ENCODE measurements at places on chromosomes 3 and 15. TPM values are rescaled to one million over a fixed set of nuclear protein-coding genes. Genes with fewer than 3 reads are reported as not detected.

AQP9 gene
- polyA plus RNA-seq, result 0.09 TPM

STAB1 gene
- polyA plus RNA-seq, result 40.7 TPM

FETUB gene
- 0.65 TPM for polyA plus RNA-seq

CNTN4 gene
- polyA plus RNA-seq, result 28.0 TPM

PATL2 gene
- 0.65 TPM for polyA plus RNA-seq

SCAANT1 gene
- polyA plus RNA-seq, result 0.61 TPM

PRICKLE2 gene
- 20.3 TPM for polyA plus RNA-seq

- DNase-seq, result no peak
These were observed 14.9 kb downstream of the PYGO1 start for GRCh38 chr15:55573224-55573623.

GRCh38 chr15:22988811-22989210, 8.6 kb upstream of the CYFIP1 start:
- DNase-seq, result no peak

DNA sequence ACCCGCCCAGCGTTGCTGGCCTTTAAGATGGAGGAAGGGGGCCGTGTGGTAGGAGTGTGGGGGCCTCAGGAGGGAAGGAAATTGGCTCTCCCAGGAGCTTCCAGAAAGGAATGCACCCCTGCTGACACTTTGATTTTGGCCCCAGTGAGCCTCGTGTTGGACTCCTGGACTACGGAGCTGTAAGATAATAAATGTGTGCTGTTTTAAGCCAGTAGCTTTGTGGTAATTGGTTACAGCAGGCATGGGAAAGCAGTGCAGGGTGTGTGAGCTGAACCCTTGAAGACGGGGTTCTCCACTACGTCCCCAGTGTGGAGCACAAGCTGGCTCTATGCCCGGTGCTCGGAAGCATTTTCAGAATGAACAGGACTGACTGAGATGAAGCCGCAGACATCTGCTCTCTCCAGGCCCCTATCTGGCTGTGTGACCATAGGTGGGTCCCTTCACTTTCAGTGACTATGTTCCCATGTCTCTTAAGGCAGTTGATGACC, 22.9 kb upstream of the CGNL1 start:
- no peak for DNase-seq

DNA sequence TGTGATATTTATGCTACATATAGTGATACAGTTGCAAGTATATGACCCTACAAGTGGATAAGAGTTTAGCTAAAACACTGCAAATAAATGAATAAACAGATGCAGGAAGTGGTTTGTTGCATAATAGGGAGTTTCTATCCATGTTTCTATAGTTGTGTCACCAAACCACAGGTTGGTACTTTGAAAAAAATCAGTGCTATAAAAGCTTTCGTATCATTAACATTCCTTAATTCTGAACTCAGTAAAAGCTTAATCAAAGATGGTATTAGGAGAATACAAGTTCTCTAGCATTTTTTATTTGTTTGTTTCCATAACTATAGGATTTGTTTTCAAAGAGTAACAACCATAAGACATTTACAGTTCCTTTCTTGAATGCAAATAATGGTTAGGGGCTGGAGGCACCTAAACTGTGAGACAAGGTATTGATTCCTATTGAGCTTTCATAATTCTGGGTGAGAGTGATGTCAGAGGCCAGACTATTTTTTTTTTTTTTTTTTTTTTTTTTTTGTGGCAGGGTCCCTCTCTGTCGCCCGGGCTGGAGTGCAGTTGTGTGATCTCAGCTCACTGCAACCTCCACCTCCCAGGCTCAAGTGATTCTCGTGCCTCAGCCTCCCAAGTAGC, 29.6 kb downstream of the CPOX start:
- no peak for DNase-seq

DNA sequence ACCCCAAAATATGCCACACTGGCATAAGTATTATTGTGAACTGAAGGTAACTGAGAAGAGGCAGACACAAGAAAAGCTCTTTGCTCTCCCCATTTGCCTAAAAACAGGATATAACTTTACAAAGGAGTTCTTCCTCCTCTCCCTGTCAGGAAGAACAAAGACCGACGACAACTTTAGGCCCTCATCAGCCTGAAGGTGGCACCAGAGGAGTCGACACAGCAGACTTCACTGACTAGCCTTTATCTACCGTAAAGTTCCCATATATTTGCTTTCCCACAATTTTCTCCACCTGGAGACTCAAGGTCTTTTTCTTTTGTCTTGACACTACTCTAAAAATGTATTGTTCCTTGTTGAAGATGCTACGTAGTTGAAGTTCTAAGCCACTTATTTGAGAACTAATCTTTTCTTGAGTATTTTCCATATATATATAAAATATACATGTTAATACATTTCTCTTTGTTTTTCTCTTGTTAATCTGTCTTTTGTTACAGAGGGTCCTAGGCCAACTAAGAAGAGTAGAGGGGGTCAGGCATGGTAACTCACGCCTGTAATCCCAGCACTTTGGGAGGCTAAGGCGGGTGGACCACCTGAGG, 16.2 kb upstream of the XIRP1 start:
- DNase-seq, result peak; percentile 52

DNA sequence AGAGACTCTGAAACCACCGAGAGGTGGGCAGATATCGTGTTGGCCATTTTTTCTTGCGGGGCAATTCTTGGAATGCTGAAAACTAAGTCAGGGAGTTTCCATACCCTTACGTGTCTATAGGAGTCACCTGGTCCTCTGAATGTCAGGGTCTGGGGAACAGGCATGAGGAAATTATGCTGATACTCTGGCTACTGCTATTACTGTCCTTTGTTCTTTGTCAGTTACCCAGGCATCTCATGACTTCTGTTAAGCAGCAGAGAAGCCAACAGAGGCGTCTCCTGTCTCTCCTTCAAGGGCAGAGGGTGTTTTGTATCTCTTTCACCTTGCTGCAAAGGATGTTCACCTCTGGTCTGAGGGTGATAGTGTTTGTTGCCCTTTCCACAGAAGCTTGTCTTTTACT, 559.5 kb upstream of the CCDC54 start:
- DNase-seq, result no peak

DNA sequence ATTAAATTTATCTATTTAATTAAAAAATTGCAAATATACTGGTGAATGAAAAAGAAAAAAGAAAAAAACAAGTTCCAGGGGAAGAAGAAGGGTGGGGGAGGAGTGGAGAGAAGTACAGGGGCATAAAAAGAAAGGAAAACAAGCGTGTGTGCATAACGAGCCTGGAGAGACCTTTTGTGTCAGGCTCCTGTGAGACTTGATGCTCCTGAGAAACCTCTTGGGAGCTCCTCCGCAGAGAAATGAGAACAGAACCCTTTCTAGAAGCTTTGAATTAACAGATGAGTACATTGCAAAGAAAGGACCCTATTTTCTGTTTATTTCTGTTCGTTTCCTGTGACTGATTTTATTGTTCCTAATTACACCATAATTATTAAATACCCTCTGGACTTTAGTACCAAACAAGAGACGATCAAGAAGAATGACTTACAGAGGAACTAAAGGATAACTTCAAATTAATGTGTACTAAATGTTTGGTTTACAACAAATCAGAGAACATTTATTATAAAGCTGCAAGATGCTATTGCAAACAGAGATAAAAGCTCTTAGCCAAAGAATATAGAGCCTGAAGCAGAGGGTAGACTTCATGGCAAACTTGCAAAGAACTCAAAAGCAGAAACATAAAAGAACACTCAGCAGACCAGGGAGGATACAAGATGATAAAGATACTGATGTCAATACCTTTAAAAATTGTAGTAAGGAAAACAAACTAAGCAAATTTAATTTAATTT, 74.7 kb downstream of the DPPA2 start:
- DNase-seq, result peak; percentile 55

GRCh38 chr3:141610939-141611338, 124.1 kb downstream of the RASA2 start:
- DNase-seq, result no peak

DNA sequence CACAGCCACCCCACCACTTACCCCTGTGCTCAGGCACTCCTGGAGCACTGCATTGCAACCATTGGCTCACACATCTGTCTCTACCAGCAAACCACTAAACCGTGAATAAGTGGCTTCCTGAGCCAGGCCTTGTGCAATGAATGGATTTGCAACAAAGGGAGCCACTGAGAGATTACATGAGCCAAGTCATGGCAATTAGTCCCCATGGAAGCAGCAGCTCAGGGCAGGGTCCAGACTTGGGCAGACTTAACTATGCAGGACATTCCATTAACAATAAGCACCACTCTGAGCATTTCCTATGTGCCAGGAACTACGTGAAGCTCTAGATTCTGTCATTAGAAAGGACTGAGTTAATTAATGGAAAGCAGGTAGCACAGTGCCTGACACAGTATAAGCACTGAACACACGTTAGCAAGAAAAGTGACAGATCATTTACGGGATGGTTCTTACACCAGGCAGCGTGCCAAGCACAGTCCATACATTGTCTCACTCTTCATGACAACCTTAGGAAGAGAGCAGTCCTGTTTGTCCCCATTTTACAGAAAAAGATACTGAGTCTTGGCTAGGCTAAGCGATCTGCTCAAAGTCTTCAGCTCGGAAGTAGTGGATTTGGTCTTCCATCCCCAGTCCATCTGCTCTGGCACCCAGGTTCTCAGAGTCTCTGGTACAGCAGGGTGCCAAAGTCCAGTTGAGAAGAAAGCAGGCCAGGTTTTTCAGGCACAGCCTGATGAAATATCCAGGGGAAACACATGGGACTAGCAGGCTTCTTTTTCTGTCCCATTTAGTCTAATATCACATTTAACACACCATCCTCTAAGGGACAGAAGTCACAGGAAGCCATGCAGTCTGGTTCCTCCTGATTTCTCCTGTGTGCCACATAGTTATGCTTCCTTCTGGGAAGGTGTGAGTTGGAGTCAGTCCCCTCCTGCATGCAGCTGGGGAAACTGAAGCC, 44.1 kb downstream of the LIPC start:
- no peak for DNase-seq

GRCh38 chr15:82854554-82854953, 45.1 kb downstream of the WHAMM start:
- DNase-seq, result no peak

- DNase-seq, result no peak
These were observed 532.5 kb upstream of the KCNMB2 start for GRCh38 chr3:178003756-178004155.

DNA sequence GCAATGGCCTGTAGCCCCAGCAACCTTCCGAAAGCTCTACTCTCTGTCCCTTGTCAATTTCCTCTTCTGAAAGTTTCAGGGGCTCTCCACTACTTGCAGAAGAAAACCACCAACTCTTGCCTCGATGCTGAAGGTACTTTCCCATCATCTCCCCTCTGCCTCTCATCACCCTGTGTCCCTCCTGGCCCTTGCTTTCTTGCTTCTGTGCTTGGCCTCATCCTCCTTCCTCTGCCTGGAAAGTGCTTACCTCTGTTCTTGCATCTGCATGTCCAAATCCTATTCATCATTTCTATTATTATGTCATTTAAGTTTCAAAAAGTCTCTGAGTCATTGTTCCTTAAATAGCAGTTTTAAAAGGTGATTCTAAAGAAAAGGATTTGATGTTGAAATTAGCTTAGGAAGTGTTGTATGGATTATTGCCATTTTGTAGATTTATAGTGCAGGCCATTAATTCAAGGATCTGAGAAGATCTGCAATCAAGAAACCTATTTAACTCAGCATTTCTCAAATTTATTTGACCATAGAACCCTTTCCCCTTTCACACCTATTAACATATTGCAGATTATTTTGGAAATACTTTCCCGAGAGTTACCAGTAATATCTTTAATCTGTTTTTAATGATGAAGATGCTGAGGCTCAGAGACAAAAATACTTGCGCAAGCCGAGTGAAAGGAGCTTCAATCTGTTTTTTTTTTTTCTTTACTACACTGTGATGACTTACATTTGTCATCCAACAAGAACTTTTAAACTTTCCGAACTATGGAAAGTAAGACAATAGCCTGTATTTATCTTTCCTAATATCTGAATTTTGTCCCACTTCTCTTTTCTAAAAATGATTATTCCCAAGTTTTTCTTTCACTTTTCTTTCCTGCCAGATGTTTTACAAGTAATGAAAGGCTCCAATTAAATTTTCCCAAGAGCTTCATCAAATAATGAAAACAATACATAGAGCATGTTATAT, 22.3 kb upstream of the CFAP161 start:
- DNase-seq, result no peak

DNA sequence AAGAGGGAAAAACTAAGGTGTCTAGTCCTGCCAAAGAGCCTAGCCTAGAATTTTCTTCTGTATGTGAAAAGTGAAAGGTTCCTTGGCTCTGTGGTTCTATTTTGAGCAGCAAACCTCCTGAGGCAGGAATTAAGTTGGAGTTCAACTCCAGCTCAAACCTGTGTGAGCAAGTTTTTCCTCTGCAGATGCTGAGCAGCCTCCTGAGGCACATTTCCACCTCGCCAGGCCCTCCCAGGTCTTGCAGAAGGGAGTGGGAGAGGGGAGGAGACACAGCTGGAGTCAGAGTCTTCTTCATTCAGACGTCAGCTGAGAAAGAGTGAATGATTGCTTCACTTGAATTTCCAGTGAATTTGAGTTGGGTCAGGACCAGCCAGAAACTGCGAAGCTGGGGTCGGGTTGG, 69.5 kb upstream of the ETV5 start:
- DNase-seq, result no peak

GRCh38 chr3:182058488-182058887, 346.8 kb downstream of the SOX2 start:
- DNase-seq, result no peak

DNA sequence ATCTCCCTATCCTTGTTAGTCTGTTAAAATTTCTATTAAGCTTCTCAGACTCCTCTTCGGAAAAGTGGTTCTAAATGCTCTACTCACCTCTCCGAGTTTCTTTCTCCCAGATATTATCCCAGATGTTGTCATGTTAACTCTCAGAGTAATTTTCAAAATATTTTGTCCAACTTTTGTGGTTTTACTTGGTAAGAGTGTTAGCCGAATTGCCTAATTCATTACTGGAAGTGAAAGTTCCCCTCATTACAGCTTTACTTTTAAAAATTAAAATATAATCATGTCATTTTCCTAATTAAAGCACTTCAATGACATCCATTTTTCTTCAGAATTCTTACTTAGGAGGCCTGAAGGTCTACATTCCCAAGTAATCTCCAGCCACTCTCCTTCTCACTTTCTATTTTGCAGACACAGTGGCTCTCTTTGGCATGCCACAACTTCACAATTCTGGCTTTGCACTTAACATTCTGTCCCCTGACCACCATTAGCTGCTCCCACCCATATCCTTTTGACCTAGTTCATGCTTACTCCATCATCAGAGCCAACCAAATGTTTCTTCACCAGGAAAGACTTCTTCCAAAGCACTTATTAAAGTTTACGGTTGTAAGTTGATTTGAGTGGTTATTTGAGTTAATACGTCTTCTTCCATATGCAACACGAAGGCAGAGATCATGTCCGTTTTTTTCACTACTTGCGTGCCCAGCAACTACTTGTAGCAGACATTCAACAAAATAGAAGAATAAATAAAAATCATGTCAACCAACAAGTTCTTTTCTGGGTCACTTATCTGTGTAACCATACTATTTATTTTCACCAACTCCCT, 10.2 kb upstream of the TIPARP start:
- DNase-seq, result no peak

GRCh38 chr3:132787616-132788300, 65.5 kb upstream of the NPHP3 start:
- DNase-seq, result no peak

GRCh38 chr3:134445636-134446035, 40.1 kb downstream of the ANAPC13 start:
- peak; percentile 76 for DNase-seq
